Activated T-cell treated with anti-CD3 and anti-CD28 coated beads, Interleukin-2, amount 50 U/mL, for 72 hours (primary cell): ENCODE measurements at places on chromosomes 6 and 20.

- no peak for DNase-seq
Measured at GRCh38 chr20:20778676-20779075, 66.2 kb upstream of the RALGAPA2 start.

- DNase-seq, result no peak
Measured at GRCh38 chr6:168785720-168786511, 344.9 kb downstream of the SMOC2 start.

- no peak for DNase-seq
Measured at GRCh38 chr20:35027301-35027700, 65.3 kb downstream of the TRPC4AP start.

DNA sequence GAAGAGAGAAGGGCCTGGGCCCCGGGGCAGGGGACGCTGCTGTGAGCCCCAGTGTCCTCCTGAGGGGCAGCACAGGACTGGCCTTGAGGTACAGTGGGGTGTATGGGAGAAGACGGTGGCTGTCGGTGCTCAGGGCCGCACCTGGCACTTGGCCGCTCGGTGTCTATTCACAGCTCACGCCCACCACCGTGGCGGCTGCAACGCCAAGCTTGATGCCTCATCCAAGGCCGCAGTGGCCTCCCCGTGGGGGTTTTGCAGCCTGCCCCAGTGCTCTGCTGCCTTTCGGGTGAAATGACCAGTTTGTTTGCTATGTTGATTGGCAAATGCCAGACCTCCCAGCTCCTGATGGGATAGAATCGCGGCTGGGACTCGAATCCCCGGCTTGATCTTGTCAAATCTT, 79.5 kb upstream of the SLCO4A1 start:
- no peak for DNase-seq

- no peak for DNase-seq
Measured at GRCh38 chr20:40056171-40056570, 632.9 kb downstream of the MAFB start.

DNA sequence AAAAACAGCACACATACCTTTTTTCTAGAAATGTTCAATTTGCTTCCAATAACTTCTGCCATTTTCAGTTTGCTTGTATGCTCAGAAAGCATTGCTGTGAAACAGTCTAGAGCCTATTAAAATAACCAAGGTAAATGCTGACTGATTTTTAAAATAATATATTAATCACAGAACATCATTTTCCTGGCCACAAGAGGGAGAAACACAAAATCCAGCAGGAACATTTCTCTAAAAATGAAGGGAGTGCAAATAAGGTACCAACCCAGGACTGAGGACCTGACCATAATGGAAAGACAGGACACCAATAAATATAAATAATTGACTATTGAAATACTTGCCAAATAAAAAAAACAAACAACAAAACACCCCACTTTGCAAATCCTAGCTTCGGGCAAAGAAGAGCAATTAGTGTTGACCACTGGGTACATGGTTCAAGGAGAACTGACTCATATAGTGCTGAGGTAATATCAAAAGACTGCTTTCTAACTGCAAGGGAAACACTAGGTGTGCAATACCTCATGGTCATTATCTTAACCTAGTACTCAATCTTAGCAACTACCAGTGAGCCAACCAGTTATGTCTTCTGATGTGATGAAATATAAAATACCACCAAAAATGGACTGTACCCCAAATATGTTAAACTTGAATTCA, 42.9 kb downstream of the MDN1 start:
- no peak for DNase-seq

DNA sequence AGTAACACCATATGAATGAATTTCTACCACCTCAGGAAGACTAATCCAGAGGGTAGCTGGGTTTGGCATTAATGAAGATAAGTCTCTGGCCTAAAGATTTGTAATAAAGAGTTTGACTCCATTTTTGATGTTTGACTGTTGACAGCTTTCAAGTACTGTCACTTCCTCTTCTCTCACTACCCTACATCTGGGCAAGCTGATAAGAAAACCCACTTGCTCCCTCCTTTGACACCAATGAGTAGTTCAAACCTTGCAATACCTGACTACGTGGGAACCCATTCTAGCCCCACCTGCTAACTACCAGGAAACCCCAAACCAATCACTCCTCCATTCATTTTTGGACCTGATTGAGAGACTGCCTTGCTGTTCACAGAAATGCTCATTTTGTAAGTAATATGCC, 621.5 kb downstream of the TENT5A start:
- no peak for DNase-seq

GRCh38 chr6:48315915-48316314, 204.9 kb upstream of the PTCHD4 start:
- DNase-seq, result no peak

GRCh38 chr6:45633272-45633908, 255.7 kb upstream of the SUPT3H start:
- DNase-seq, result no peak

GRCh38 chr6:155654474-155654873, 198.8 kb upstream of the NOX3 start:
- no peak for DNase-seq

DNA sequence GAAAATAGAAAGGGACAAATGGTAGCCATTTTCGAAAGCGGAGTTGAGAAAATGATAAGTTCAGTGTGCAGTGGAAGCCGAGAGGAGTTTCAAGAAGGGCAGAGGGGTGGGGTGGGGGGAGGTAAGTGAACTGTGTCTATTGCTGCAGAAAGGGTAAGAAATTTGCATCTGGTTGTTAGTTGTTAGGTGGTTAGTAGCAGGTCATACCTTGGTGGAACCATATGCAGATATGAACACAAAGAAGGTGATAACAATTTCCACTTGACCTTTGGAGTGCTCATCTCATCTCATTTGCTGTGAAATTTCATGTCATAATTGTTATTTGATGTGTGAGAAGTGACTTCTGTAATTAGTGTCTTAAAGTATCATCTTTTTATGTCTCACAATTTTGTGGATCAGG, 288.2 kb downstream of the QKI start:
- no peak for DNase-seq

DNA sequence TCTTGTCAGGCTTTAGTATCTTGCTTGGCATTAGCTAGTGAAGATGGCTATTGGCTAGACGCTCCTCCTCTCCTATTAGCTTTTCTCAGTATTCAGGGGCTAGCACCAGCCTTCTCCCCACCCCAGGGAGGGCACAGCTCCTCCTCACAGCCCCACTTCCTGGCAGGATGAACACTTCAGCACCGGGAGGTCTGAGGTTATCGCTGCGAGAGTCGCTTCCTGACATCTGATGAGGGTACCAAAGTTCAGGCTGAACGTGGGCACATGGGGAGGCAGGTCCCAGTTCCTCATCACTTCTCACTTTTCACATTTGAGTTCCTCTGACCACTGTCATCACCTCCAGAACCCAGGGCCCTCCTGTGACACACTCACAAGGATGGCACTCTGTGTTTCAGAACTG, 66.6 kb downstream of the LAMA4 start:
- DNase-seq, result no peak

DNA sequence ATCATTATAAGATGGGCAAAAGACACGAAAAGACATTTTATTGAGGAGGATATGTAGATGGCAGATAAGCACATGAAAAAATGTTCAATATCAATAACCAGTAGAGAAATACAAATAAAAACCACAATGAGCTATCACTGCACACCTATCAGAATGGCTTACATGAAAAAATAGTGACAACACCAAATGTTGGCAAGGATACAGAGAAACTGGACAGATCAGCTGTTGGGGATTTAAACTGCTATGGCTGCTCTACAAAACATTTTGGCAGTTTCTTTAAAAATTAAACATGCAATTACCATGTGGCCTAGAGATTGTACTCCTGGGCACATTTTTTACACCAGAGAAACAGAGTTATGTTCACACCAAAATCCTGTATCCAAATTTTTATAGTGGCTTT, 172.7 kb upstream of the TENT5A start:
- no peak for DNase-seq

DNA sequence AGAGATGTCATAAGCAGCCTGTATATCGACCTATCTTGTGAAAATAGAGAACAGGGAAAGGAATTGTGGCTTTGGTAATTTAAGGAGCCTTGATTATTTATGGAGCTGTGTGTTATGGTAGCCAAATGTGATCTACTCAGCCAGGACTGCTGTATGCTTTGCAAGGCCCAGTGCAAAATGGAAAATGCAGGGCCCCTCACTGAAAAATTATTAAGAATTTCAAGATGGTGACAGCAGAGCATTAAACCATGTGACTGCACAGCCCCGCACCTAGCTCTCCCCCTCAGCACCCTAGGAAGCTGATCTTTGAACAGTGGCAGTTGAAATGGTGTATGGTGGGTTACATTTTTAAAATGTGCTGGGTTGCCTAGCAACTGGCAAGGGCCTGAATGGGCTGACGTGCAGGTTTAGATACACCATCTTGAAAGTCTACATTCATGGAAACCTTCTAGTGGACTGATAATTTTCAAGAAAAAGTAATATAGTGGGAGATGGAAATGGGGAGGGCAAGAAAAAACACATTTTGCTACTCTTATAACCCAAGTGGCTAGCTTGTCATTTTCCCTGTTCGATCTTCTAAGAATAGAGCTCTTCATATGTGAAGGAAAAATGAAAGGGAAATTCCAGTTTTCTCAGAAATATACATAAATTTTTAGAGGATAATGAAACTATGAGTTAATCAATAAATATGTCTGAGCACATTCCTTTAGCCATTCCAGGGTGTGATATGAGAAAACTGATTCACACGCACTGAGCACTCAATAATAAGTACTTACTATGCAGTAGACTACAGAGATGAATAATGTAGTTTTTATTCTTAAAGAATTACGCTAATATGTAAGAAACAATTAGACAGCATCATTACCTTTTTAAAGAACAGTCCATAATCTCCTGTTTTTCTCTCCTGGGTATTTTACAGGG, 208.0 kb downstream of the ARHGAP18 start:
- no peak for DNase-seq
